ENCODE measurements at places on chromosomes 16 and 17.

- DNase-seq: peak; percentile 77
Measured at GRCh38 chr16:75251280-75252048, at the start of gene BCAR1. BCAR1 (minus strand) TSS chr16:75251624; CDS start chr16:75251482, 142 bp downstream.

- no peak for DNase-seq
Measured at GRCh38 chr17:67675481-67675880, 42.3 kb upstream of the NOL11 start.

GRCh38 chr16:22844416-22844815 lies 30.5 kb downstream of the HS3ST2 start:
- no peak for DNase-seq

- DNase-seq: no peak
Measured at GRCh38 chr16:75459691-75460090, 4.8 kb downstream of the TMEM170A start.

GRCh38 chr16:578870-579405 lies 9.2 kb downstream of the PIGQ start:
- DNase-seq: no peak

Measured in skeletal muscle cell (primary cell).